ENCODE measurements at places on chromosomes 2 and 18.
A peak's percentile ranks its signal among the peaks of the same experiment; 100 is the strongest.

GRCh38 chr2:157620956-157621355 lies 7.7 kb downstream of the ACVR1C start:
- no peak for DNase-seq

DNA sequence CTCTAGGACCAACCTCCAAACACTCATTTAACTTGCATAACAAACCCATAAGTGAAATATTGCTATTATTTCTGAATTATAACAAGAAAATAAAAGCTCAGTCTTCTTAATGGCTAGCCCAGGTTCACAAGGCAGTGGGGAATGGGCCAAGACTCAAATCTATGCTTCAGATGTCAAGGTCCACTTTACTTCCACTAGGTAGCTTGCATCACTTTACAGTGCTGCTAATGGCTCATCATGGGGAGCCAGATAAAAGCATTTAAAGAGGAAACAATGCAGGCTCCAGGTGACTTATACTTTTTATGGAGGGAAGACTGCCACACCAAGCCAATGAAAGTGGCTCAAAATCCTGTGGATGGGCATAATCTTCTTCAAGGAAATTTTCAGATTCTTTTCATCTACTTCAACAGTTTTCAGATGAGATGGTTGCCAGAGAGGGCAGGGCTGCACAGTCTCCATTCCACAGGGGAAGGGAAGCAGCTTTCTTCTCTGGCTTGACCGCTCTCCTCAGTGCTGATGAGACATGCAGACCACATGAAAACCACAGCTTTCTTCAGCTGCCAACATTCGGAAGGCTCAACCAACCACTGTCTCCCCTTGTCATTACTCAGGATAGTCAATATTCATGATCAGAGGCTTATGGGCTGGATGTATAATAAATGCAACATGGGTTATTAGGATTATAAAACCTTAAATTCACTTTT lies 361.9 kb upstream of the MEX3C start:
- DNase-seq, result no peak

DNA sequence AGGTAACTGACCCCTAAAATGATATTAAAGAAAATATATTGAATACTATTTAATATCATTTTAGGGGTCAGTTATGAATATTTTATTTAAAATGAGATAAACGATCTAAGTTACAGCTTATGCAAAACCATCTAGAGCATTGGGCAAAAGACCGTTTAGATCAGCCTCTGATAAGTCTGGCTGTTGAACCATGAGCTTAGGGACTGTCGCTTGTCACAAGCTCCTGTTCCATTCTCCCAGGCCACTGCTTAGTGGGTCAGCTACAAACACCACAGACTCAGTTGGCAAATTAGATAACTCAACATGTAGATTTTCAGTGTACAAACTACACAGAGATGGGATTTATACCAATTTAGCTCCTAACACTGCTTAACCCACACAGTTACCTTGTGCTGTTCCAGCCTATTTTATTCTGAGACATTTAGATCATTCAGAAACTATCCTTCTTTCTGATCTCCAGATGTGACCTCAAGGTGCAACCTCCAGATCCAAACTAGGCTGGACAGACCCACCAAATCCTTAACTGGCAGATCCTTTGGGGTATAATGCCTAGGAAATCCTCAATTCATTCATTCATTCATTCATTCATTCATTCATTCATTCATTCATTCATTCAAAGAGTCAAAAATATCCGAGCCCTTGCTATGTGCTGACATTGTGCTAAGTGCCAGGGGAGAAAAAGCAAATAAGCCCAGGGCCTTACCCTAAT lies 82.8 kb downstream of the HRH4 start:
- no peak for DNase-seq

DNA sequence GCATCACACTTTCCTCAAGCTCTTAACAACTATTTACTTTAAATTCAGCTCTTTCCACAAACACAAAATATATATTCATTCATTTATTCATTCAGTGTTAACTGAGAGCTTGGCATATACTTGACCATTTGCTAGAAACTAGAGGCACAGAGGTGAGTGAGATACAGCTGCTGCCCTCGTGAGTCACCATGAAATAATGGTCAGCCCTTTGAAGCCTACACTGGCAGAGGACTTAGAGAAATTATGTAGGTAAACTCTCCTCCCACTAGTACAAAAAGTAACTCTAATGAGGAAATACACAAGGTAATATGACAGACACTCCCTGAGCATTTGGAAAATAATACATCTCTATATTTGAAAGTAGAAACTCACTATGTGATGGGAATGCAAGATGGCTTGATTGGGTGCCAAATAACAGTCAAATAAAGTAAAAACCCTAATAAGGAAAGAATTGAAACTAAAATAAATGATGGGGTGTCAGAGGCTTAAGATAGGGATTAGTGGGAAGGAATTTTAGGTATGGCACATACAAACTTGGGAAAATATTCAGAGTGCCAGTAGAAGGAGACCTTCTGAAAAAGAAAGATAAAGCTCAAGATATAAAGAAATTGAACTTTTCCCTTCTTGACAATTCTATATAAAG lies 61.1 kb downstream of the ANTXR1 start:
- no peak for DNase-seq

DNA sequence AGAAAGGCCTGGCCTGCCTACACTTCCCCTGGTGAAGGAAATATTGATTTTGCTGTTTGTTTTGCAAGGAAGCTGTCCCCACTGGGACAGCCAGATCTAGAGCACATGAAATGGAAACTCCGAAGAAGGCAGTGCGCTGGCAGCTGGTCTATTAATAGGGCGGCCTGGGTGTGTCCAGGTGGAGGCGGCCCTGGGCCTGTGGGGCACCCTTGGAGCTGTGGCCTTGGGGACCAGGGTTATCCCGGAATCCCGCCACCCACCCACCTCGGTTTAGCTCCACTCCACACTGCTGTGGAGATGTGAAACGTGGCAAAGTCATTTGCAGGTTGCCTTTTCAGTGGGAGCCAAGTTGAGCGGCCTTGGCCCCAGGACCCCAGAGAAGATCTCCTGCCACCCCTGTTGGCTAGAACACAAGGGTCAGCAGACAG lies 204.3 kb downstream of the KLHL29 start:
- DNase-seq, result no peak

DNA sequence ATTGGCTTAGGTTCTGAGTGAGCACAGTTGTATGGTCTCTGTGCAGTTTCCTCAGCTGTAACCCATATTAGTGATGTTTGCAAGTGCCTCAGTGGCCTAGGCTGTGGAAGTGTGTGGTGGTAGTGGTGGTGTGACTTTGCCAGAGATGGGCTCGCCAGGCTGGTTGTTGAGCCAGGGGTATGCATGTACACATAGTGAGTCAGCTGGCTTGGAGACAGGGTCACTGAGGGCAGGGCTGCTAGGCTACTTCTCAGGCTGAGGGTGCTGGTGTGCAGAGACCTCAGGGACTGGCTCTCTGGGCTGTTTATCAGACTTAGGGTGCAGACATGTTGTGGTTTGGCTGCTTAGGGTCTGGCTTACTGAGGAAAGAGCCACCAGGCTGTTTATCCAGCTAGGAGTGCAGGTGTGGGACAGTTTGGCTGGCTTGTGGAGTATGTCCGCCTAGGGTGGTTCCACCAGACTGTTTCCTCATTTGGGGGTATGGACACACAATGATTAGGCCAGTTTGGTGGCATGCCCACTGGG lies 15.0 kb downstream of the APLF start:
- DNase-seq, result no peak

GRCh38 chr2:241037498-241037897 lies 39.1 kb downstream of the SNED1 start:
- DNase-seq, result no peak

GRCh38 chr18:72542984-72543356 lies 1.2 kb downstream of the CBLN2 start:
- DNase-seq, result no peak

- DNase-seq, result no peak
These were observed 22.7 kb upstream of the DSC3 start for GRCh38 chr18:31065036-31065773.

GRCh38 chr2:196165016-196165415 lies 6.4 kb downstream of the STK17B start:
- no peak for DNase-seq

GRCh38 chr2:239178484-239178883 lies 222.3 kb downstream of the HDAC4 start:
- no peak for DNase-seq

GRCh38 chr2:110816404-110817365 lies 84.3 kb downstream of the ACOXL start:
- DNase-seq, result no peak

DNA sequence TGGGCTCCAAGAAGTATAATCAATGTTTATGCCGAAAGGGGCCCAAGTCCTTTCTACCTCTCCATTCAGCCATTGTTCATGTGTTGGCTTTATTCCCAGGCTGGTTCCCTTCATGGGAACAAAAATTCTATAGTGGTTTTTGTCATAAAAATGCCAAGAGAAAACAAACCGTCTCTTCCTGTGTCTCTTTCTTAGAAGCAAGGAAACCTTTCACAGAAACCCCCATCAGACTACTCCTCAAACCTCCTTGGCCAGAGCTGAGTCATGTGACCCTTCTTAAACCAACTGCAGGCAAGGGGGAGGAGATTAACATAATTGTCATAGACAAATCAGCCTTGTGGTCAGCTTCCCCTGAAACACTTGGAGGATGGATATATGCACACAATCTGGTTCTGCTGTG lies 75.1 kb upstream of the TANK start:
- peak; percentile 58 for DNase-seq

GRCh38 chr2:71609441-71609840 lies 156.1 kb downstream of the DYSF start:
- no peak for DNase-seq

GRCh38 chr18:79549638-79550000 lies 130.0 kb upstream of the CTDP1 start:
- no peak for DNase-seq

DNA sequence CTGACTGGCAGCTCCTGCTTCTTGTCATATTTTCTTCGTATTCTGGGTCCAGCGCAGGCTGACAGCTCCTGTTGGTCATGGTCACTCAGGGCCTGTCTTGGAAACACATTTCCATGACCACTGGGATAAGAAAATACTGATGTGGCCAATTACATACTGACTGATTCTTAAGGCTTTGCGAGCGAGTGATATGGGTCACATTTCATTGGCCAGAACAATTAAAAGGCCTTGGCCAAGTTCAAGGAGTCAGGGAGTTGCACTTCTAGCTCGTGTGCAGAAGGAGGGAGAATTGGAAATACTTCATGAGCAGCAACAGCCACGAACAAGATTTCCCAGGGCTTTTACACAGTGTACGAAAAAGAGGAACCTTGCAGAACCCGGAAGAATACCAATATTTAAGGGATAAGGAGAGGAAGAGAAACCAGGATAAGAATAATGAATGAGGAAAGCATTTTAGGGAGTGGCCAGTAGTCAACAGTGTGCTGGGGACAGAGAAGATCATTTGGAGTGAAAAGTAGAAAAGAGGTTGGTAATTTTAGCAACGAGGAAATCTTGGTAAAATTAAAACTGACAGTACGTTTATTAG lies 149.5 kb downstream of the ATP9B start:
- DNase-seq, result no peak

- DNase-seq, result no peak
These were observed 1.8 kb downstream of the SCN9A start for GRCh38 chr2:166373951-166374350.

GRCh38 chr2:111665011-111665410 lies 219.0 kb downstream of the ANAPC1 start:
- no peak for DNase-seq

Data from CMK (cell line).